Esophagus squamous epithelium (tissue), 5 donors: ENCODE measurements at places on chromosomes 2 and 18.

DNA sequence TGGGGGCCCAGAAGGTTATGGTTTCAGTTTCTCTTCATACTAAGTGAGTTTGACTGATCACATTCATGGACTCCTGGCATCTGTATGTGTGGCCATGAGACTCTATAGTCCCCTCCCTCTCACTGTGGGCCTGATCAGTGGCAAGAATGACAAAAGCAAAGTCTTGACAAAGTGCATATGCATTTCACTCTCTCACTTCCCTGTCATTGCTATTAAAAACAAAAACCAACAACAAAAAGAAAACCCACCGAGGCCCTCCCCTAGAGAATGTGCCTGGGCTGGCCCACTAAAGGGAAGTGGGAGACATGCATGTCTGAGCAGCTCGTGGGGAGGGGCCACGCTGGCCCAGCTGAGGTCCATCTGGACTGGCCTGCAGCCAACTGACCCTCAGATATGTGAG, 600.1 kb upstream of the RAB6C start:
- no peak for DNase-seq

GRCh38 chr18:49648811-49649210, 87.0 kb downstream of the LIPG start:
- no peak for DNase-seq

DNA sequence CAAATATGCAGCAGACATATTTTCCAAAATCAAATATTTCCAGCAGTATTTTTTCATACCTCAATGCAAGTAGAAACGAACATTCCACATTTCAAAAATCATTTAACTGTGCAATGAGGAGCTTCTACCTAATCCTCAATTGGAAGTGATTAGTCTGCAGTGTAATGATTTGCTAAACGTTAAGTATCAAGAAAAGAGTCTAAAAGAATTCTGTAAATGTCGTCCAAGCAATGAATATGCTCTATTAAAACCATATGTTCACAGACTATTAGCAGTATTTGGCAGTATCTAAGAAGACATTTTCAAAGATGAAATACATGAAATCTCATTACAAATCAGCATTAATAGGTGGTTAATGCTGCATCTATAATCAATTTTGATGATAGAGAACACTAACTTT, 15.9 kb downstream of the DYM start:
- no peak for DNase-seq

DNA sequence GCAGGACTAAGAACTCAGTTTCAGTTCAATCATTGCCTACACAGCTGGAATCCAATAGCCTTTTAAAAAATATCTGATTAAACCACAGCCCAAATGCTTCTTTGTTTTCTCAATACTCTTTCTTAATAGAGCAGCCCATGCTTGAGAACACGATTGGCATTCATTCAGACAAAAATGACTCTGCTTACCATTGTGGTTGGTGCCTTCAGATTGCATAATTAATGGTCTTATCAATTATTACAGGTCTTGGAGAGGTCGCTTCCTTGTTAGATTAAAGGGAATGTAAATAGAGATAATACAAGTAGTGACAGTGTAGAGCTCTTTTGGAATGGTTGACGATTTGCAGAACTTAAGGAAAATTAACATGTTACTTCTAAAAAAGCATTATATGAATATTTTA, 107.2 kb downstream of the RNF152 start:
- no peak for DNase-seq

DNA sequence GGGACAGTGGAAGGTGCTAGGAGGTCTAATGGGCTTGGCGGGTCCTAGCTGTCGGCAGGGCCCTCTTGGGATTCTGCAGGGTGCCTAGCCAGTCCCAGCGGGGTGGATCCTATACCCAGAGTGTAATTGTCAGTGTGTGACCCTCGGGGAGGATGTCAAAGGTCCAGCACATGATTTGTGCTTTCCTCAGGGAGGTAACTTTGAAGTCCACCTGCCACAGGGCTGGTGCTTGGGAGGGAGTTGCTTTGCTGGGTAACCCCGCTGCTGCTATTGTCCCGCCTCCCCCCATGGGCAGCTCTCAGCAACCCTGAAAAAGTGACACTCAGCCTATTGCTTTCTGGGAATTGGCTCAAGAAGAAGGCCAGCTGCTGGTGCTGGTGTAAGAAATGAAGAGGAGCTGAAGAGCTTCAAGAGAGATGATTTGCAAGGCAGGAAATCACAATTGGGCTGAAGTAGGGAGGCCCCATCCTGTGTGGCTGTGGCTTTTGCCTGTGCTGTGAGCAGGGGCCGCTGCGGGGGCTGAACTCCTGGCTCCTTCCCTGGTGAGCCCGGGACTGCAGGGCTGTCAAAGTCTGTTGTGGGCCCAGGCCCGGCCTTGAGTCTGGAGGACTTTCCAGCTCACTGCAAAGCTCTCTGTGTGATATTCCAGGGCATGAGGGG, 36.4 kb downstream of the EMILIN2 start:
- DNase-seq = no peak
